T1000 (cell line): ENCODE measurements at places on chromosomes 6 and 20.

GRCh38 chr6:3341467-3341866 lies 82.7 kb downstream of the PSMG4 start:
- DNase-seq: no peak

DNA sequence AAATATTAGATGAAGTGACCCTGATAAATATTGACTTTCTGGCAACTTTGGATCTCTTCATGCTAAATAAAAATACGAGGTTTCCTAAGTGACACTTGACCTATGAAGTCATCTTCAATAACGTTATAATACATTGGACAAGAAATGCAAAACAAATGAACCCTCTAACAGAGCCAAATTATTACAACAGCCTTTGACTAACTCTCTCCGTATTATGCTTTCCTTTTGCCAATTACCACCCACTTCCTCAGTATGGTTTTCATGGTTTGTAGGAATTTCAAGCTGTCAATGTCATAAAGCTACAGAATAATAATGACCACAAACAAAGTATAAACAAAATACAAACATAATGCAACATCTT lies 210.5 kb downstream of the MOXD1 start:
- no peak for DNase-seq

- no peak for DNase-seq
Observed at GRCh38 chr6:11833626-11834592, 55.3 kb upstream of the ADTRP start.

DNA sequence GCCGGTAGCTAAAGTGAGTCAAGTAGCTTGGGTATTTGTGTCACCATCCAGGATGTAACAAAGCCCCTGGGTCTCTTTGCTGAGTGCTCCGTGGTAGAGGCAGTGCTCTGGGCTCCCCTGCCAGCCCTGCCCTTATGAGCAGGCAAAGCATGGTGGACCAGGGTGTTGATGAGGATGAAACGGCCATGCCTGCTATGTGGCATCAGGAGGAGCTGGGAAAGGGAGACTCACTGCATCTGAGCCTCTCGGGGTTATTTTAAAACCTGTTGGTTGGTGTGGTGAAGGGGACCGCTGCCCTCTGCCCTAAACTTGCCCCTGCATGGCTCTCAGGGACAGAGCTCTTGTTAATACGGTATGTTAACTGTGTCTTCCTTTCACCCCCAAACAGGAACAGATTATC lies 143.1 kb downstream of the DTNBP1 start:
- DNase-seq: no peak

GRCh38 chr20:21713901-21714296 lies 8.4 kb downstream of the PAX1 start:
- no peak for DNase-seq

DNA sequence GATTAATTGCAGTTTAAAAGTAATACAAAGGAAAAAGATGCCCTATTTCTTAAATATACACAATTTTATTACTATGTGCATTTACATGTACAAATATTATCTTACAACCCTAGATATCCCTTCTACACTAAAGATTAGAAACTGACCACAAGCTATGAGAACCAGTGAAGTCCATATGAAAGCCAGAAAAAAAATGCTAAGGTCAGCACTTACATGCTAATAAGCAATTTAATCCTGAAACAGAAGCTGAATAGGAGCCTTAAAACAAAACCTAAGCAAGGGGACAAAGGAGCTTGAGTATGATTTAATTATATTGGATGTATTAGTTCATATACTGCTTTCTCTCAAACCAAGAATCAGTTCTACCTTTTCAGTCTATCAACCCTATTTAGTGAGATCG lies 14.2 kb downstream of the CEP162 start:
- no peak for DNase-seq

DNA sequence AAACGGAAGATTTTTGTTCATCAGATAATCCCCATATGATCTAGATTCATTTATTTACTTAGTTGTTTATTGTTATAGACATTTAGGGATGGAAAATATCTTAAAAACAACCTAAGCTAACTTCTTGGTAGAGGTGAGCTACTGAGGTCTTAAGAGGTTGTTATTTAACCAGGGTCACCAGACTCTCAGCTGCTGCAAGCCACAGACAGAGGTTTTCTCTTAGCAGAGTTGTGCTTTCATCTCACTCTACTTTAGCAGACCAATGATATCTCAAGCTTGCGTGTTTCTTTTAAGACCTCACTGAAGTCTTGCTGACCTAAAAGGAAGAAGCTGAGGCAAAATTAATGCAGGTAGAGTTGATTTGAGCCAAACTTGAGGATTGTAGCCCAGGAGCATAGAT lies 43.6 kb downstream of the NCOA7 start:
- no peak for DNase-seq

- DNase-seq: no peak
Observed at GRCh38 chr6:2771079-2771478, 5.9 kb downstream of the WRNIP1 start.

- peak; percentile 25 for DNase-seq
Observed at GRCh38 chr6:44650947-44651346, 263.4 kb downstream of the CDC5L start.

GRCh38 chr20:24762791-24763350 lies 186.2 kb upstream of the CST7 start:
- no peak for DNase-seq

- DNase-seq: no peak
Observed at GRCh38 chr6:1463751-1464426, 74.5 kb downstream of the FOXF2 start.

GRCh38 chr6:158969148-158969547 lies 30.9 kb downstream of the RSPH3 start:
- no peak for DNase-seq

DNA sequence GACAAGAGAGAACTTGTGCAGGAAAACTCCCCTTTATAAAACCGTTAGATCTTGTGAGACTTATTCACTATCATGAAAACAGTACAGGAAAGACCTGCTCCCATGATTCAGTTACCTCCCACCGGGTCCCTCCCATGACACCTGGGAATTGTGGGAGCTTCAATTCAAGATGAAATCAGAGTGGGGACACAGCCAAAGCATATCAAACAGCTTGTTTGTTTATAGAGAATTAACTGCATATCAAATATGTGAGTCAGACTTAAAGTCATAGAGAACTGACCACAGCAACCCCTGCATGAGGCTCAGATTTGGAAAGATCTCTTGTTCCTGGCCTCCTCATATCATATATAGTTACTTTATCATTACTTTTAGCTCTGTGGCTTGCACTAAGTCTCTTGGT lies 29.1 kb upstream of the HDAC2 start:
- peak; percentile 64 for DNase-seq

GRCh38 chr20:1376408-1377270 lies 16.2 kb downstream of the FKBP1A start:
- no peak for DNase-seq

DNA sequence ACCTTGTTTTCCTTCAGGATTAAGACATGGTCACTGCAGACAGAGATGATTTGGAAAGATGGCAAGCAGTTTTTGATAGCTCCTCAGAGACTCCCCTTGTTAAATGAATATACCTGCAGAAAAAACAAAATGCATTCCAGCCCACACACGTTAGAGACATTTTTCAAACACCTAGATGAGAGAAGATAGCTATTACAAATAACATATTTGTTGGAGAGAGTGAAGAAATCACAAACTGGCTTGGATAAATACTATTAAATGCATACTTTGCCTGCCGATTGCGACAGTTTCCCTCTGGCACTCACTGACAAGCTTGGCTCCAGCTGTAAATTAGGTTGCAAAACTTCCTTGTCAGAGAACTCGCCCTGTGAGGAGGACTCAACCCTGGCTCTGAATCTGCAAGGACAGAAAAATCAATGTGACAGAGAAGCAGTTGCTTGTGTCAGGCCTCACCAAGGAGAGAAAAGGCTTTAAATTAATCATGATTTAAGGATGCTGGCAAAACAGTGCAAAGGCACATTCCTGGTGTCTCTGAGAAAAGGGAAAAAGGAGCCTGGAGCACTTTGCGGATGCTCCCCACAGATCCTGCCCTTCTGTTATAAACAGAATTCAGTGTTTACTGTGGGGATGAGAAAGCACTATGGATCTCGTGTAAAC lies 423.7 kb upstream of the MARCKS start:
- DNase-seq: no peak

DNA sequence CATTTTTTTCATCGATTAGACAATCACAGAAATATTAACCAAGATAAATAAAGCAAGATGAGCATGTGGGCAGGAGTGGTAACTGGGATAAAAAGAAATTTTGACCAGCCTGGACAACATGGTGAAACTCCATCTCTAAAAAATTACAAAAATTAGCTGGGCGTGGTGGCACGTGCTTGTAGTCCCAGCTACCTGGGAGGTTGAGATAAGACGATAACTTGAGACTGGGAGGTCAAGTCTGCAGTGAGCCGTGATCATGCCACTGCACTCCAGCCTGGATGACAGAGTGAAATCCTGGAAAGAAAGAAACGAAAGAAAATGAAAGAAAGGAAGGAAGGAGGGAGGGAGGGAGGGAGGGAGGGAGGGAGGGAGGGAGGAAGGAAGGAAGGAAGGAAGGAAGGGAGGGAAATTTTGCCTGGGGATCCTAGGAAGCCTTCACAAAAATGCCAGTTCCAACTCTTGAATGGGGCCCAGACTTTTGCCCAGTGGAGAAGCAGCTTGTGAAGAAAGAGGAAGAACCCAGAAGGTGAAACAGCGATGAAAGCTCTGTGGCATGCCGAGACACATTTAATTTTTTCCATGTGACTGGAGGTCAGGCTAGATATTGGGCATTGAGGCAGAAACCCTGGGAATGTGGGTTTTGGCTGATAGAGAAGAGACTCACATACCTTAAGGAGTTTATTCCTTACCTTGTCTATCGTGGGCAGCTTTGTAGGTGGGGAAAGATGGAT lies 20.3 kb downstream of the CCDC170 start:
- no peak for DNase-seq

- DNase-seq: no peak
Observed at GRCh38 chr6:65745614-65746013, 38.6 kb upstream of the EYS start.

DNA sequence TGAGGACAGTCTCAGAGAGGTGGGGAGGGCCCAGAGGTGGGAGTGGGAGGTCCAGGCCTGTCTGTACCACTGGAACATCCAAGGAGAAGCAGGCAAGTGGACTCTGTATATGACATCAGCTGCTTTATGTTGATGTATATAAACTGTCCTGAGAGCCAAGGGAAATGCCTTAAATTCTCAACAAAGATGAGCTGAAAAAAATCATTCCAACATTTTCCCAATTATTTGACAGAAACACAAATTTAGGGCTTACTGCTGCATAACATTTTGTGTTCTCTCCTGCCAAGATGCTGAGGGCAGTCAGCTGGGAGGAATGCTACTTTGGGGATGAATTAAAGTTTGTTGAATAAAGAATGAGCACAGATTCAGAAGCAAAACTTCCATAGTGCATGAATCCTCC lies 52.8 kb downstream of the FOXC1 start:
- no peak for DNase-seq

DNA sequence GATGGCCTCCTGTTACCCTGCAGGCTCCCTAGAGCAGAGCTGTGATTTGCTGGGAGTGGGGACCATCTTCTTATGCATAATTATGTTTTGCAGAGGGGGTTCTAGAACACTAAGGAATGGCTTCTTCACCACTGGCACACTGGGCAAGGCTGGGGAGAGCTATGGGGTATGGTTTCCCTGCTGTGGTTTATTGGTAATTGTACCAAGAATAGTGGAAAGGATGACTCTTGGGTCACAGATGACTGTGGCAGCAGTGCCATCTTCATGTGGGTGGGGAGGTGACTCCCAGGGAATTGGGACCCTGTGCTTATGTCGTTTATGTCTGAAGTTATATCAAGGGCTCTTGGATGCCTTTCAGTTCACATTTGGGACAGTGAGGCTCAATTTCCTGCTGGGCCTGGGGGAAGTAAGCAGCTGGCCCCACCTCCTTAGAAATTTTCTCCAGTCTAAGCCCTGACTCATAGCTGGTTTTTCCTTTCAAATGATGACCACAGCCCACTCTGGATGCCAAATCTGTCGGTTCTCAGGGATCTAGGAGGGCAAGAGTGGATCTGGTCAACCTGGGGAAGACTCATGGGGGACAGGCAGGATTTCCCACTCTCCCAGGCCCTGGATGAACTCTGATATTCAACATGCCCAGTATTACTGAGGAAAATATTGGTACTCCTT lies 230.8 kb downstream of the LRFN2 start:
- no peak for DNase-seq

DNA sequence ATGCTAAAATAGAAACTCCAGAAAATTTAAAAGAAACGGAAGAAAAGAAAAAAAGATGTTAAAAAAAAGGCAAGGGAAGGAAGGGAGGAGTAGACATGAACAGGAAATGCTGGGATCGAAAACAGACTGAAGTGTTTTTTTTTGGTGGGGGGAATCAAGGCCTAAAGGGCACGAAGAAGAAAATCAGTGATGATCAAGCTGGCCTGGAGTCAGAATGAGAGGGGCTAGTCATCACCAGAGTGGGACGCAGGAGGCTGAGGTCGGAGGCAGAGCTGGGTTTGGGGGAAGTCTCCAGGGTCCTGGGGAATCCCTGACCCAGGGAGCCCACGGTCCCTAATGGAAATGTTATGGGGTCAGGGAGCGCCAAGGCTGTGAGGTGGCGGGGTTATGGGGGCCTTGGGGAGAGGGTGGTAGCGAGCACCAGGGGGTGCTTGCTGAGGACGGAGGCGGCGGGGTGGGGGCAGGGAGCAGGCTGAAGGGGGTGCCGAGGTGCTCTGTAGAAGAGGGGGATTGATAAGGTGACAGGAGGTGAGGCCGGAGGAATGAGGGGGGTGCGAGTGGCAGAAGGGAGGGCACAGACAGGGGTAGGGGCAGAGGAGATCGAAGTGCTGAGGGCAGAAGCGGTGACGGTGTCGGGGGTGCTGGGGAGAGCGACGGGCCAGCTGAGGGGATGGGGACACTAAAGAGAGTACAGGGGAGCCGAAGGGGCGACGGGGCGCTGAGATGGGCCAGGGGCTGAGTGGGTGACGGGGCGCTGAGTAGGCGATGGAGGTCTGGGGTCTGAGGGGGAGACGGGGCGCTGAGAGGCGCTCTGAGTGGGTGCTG lies 684 bp downstream of the ZNFX1 start:
- no peak for DNase-seq

- no peak for DNase-seq
Observed at GRCh38 chr6:21965016-21965415, 331.8 kb downstream of the PRL start.

DNA sequence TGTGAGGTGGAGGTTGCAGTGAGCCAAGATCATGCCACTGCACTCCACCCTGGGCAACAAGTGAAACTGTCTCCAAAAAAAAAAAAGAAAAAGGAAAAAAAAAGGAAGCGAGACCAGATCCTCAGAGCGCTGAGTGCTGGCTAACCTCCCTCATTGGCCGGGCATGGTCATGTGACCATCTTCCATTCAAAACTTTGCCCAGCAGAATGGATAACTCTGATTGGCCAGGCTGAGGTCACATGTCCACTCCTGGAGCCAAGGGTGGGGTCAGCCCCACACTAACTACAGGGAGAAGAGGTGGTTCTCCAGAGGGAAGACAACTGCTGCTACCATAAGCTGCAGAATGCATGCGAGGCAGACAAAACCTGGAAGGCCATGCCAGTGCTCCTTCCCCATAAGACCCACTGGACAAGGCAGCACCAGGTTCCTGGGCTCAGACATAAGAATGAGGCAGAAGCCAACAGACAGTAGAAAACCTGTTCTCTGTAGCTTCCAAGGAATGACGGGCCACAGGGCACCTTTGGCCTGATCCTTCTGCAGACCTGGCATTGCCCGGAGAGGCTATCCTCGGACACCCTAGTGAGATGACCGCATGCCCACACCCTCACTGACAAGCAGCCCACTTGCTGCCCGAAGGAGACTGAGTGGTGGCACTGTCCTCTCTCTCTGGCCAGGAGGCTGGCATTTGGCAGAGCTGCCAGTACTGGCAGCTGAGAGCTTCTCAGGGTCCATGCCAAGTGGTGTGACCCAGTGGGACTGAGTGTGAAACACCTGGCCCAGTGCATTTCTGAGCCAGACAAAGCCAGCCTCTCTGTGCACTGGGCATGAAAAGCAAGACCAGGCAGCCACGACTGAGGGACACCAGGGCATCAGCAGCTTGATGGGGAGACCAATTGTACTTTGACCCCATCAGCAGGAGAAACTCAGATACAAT lies 311.9 kb upstream of the SULF2 start:
- DNase-seq: no peak
